Femur (tissue), 1 donor: ENCODE measurements at places on chromosomes 3 and 15.

- DNase-seq, result peak; percentile 27
Observed at GRCh38 chr3:138899351-138899991, 47.5 kb downstream of the FOXL2 start.

DNA sequence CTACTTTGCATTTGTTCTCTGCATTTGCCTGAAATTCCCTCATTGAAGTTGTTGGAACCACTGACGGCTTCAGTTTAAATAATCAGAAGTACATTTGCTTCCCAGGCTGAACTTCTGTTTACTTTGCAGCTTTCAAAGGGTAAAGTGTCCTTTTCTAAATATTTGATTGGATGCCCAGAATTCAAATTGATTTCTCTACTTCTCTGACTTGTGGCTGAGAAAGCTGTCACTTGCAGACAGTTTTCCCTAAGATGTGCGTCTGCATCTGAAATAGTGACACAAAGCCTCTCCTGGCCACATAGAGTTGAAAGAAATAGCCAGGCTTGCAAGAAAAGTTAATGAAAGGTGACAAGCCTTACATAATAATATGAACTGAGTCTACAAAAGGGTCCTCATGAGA, 299.6 kb downstream of the THSD4 start:
- DNase-seq, result no peak

- peak; percentile 64 for DNase-seq
Observed at GRCh38 chr3:52494886-52495495, at the start of gene STAB1. TSS of gene STAB1 (plus strand) at chr3:52495338. CDS start at chr3:52495414, 76 bp downstream.

GRCh38 chr3:183472155-183472554, 43.7 kb upstream of the MCF2L2 start:
- no peak for DNase-seq

DNA sequence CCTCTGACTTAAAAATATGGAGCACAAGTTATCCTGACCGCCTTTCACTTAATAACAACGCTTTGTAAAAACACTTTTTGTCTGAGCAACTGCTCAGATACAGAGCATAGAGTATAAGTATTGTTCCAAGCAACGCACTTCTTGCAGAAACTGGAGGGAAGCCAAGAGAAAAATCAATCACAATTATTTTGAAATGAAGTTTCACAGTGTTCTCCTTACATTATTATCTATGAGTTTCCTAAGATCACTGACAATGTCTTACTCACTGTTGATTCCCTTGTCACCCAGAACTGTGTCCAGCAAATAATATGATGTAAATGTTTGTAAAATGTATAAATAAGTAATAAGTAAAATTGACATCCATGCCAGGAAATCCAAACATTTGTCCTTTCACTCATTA, 184.6 kb upstream of the GPR149 start:
- no peak for DNase-seq

- no peak for DNase-seq
Observed at GRCh38 chr3:56795829-56796185, 5.9 kb downstream of the ARHGEF3 start.

DNA sequence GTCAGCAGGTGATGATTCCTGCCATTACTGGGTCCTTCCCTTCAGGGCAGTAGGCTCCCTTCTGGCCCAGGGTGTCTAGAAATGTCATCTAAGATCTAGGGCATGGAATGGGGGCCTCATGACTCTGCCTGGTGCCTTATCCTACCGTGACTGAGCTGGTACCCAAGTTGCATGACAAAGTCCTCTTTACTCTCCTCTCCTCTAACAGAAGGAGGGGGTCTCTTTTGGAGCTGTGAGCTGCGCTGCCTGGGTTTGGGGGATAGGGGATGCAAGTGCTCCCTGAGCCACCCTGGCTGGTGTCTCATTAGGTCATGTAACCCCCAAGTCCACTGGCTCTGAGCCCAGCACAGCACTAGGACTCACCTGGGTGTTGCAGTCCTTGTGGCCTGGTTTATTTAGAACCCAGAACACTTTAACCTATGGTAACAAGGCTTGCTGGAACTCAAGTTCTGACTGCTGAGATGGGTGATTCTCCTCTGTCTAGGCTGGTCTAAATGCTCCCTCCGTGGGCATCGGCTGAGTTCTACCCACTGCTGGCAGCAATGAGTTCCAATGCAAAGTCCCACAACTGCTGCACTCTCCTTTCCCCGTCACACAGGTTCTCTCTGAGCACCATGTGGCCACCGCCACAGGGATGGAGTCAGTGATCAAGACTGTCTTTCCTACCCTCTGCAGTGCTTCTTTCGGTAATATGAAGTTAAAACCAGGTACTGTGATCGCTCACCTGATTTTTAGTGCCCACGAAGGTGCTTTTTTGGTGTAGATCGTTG, 34.0 kb downstream of the XXYLT1 start:
- peak; percentile 14 for DNase-seq

DNA sequence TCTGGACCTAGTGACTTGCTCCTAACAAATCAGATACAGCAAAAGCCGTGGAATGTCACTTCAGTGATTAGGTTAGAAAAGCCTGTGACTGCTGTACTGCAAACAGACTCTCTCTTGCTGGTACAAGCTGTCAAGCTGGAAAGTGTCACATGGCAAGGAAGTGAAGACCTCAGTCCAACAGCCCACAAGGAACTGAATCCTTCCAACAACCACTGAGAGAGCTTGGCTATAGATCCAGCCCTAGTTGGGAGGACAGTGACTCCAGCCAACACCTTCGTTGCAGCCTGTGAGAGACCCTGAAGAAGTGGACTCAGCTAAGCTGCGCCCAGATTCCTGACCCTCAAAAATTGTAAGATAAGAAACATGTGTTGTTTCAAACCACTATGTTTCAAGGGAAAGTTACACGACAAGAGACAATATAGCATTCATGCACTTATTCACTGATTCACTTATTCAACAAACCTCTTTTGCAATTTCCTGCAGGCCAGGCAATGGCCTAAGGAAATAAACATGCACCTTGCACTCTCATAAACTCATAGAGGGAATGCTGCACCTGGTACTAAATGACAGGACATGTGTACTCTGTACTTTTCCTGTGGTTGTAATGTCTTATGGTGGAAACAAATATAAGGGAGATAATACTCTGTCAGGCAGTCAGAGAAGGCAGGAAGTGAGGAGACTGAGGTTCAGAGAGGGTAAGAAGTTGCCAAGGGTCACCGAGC, 142.9 kb downstream of the CADPS start:
- no peak for DNase-seq

DNA sequence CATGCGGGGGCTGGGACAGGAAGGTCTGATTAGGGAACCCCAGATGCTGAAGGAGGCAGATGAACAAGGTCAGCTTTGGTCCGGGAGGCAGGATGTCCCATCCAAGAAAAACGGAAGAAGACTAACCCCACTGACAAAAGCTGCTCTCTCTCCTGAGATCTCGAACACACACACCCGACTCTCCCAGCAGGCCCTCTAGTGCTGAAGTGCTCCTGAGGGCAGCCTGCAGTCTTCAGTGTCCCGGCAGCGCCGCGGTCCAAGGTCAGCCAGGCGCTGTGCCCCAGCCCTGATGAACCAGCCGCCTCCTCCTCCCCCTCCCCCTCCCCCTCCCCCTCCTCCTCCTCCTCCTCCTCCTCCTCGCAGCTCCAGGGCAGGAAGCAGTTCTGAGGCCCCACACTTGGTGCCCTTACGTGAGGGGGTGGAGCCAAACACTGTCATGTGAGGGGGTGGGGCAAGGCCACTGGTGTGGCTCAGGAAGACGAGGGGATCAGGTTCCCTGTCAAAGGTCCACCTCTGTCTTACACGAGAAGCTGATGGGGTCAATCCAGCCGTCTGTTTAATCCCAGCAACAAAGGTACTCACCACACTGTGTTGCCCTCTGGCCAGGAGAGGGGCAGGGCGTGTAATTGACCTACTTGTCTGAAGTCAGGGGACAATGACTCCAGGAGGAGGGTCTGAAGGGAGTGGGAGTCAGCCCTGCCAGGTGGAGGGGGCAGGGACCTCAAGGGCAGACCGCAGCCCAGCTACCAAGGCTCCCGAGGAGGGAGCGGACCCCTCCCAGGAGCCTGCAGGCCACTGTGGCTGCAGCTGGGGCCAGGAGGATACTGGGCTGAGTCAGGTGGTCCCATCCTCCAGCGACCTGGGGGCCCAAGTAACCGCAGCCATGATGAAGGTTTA, 34.3 kb downstream of the PRR23E start:
- no peak for DNase-seq

- no peak for DNase-seq
Observed at GRCh38 chr15:36903922-36904556, 196.3 kb downstream of the MEIS2 start.

- no peak for DNase-seq
Observed at GRCh38 chr3:30006111-30006510, 600.3 kb upstream of the TGFBR2 start.
